ENCODE measurements at places on chromosomes 11 and 22.

DNA sequence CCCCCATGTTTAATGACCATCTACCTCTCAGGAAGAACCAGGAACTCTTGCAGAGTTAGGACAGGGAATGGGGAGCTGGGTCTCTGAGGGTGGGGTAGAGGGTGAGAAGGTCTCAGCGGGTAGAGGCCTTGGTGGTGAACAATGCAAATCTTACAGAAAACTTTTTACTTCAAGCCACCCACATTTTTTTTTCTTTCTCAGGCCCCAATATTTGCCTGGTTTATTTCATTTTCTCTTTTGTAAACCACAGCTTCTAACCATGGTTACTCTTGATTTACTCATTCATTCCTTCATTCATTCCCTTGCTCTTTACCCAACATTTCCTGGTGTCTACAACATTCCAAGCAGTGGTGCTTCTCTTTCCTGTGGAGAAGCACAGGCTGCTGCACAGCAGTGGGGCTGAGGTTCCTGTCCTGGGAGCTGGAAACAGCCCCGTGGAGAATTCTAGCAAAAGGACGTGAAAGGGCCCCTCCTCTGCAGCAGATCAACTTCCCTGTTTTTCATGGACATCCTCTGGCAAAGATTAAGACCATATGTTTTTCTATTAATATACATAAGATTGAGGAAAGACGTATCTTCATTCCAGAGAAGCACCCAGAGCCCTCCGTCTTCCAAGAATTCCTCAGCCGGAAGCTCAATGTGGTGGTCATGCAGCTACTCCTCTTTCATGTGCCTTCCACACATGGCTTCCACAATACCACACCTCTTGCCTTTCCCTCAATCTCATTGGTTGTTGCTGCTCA lies 224.4 kb upstream of the SESN3 start:
- DNase-seq, result no peak

GRCh38 chr11:125513705-125514265 lies 17.7 kb upstream of the FEZ1 start:
- DNase-seq, result no peak

DNA sequence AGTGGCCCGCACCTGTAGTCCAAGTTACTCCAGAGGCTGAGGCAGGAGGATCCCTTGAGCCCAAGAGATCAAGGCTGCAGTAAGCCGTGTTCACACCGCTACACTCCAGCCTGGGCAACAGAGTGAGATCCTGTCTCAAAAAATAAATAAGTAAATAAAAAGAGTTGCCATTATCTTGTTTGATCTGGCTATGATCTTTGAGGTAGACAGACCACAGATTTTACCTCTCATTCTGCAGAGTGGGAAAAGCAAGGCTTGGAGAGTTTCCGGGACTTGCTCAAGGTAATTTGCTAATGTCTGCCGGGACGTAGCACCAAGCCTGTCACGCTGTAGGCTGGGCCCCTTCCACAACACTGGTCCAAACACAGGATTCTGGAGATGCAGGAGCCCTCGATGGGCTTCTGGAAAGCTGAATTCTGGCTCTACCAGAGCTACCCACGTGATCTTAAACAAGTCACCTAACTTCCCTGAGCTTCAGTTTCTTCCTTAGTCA lies 6.8 kb downstream of the GRAP2 start:
- DNase-seq, result peak; percentile 48

- DNase-seq, result no peak
Measured at GRCh38 chr11:20363149-20363499, 390 bp upstream of the HTATIP2 start.

DNA sequence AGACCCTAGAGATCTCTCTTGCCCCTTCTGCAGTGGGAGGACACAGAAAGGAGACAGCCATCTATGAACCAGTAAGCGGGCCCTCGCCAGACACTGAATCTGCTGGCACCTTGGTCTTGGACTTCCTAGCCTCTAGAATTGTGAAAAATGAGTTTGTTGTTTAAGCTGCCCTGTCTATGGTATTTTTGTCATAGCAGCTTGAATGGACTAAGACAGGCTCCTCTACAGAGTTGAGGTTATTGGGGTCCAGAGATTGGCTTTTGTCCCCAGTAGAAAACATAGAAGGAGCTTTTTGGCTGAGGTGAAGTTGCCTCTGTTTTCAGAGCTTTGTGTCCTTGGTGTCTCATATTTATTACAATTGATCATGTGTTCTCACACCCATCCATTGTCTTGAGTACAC lies 77.2 kb downstream of the STIM1 start:
- no peak for DNase-seq

DNA sequence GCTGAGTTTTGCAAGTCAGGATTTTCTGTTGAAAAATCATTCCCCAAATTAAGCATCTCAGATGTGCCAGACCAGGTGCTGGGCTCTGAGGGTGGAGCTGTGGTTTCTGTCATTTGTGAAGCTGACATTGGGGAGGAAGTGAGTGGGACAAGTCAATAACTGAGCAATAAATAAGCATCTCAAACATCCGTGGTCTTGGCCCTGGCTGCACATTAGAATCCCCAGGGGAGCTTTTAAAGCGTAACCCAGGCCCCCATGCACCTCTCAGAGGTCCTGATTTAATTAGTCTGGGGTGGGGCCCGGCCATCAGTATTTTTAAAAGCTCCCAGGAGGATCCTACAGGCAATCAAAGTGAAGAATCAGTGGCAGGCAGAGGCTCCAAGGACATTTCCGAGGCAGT lies 420.0 kb downstream of the MN1 start:
- no peak for DNase-seq

GRCh38 chr11:113481226-113481625 lies 6.0 kb upstream of the DRD2 start:
- DNase-seq, result no peak

- no peak for DNase-seq
Measured at GRCh38 chr11:128153697-128154048, 433.7 kb downstream of the ETS1 start.

DNA sequence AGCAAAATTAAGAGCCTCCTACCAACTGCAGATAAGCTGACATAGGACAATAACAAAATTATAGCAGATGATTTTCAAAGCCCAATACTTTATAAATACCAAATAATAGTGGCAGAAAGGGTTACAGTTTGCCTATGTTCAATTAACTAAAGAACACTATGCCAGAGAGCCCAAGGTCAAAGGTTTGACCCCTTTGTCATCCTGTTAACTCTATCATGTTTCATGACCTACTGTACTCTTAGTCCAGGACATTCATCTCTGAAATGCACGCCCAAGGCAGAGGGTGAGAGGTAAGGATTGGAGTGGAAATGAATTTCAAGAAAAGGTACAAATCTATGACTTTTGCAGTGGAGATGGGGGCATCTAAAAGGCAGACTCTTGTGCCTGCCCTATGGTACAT lies 70.6 kb downstream of the DDIAS start:
- no peak for DNase-seq

- DNase-seq, result no peak
Measured at GRCh38 chr11:57647960-57648800, 1.5 kb downstream of the YPEL4 start.

DNA sequence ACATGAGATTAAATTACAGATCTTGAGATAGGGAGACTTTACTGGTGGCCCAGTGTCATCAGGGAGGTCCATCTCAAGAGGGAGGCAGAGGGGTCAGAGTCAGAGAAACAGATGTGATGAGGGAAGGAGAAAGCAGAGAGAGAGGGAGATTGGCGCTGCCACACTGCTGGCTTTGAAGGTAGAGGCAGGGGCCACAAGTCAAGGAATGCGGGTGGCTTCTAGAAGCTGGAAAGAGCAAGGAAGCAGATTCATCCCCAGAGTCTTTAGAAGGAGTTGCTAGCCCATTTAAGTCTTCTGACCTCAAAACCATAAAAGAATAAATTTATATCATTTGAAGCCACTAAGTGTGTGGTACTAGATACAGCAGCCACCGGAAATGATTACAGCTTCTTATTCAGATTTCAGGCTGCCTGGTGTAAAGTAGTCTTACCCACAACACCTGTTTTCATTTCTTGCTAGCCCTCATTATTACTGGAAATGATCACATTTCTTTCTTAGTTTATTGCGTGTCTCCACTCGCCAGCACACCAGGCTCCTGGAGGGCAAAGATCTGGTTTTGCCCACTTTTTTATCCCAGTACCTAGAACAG lies 12.6 kb upstream of the SERPINH1 start:
- DNase-seq, result no peak

DNA sequence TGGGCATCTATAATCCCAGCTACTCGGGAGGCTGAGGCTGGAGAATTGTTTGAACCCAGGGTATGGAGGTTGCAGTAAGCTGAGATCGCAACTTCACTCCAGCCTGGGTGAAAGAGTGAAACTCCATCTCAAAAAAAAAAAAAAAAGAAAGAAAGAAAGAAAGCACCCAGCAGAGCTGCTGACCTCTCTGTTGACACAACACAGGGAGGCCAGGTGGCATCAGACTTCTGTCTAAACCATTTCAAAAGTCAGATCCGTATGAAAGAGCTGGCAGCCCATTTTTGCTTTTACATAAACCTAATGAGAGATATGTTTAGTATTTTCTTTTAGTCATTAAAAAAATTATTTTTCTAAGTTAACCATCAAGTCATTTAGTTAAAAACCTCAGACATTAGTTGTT lies 64.4 kb upstream of the RRM1 start:
- no peak for DNase-seq

DNA sequence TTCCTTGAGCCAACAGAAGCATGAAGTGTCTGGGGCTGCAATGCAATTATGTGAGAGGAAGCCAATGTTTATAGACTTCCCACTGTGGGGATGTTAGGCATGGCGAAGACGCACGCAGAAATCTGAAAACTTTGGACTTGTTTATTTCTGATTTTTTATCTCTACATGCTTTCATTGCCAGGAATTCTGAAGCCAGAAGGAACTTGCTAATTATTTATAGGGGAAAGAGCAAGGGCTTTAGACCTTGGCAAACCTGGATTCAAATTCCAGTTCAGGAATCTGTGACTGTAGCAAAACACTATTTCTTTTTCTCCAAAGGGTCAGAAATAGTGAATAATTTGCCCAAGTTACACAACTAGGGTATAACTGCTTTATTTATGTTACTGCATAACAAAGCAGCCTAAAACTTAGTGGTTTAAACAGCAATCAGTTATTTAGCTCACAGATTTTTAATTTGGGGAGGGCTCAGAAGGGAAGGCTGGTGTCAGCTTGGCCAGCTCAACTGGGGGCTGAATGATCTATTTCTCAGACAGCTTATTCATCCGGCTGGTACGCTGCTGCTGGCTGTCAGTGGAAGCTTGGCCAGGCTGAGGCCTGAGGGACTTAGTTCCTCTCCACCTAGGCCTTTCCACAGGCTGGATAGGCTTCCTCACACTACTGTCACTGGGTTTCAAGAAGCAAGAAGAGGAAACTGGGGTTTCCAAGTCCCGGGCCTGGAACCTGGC lies 1.9 kb upstream of the OR6Q1 start:
- no peak for DNase-seq

- DNase-seq, result no peak
Measured at GRCh38 chr11:11081288-11081687, 223.4 kb upstream of the ZBED5 start.

DNA sequence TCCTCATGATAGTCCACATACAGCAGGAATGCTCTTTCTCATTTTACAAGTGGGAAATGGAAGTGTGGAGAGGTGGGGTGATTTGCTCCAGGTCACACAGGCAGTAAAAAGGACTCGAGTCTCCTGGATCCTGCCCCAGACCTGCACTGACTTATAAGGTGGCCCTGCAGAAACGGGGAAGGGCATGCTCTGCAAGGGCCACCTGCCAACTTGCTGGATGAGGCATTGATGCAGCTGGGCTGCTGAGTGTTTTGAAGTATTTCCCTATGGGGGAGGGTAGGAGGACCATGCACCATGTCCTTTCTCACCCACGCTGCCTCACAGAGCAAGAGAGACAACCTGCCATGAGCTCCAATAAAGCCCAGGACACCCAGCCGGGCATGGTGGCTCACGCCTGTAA lies 36.9 kb downstream of the OR6Q1 start:
- no peak for DNase-seq

GRCh38 chr11:133518702-133519264 lies 13.5 kb downstream of the OPCML start:
- no peak for DNase-seq

DNA sequence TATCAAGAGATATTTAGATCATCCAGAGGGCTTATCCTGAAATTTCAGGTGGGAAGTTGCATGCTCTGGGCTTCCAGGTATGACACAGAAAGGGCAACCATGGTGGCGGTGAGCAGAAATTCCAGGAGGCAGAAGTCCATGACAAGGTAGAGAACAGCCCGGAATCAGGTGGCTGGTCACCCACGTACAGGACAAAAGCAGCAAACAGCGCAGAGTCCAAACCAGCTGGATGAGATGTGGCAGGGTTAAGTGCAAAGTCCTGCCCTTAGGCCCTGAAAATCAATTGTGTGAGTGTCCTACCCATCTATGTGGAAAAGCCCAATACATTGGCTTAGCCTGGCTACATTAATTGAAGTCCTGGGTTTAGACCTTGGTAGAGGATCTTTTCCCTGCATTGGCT lies 11.6 kb downstream of the PPFIBP2 start:
- DNase-seq, result no peak

GRCh38 chr22:35170716-35171697 lies 86.3 kb upstream of the HMGXB4 start:
- DNase-seq, result no peak

DNA sequence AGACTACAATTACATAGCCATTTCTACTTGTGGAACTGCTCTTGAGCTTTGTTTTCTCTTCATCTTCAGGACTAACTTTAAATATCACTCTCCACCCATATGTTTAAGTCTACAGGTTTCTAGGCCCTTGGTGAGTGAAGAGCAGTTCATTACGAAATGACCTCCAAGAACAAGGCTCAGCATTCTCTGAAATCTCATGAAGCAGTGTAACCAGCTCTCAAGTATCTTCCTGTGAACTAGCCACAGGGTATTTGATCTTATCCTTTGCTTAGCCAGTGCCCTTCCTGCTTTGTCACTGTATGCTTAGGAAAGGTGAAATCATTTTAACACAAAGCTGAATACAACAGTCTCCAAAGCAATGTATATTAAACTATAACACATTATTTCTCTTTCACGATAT lies 20.4 kb upstream of the LYVE1 start:
- DNase-seq, result no peak

GRCh38 chr22:45314786-45315185 lies 5.1 kb downstream of the FAM118A start:
- no peak for DNase-seq

GRCh38 chr11:58513747-58514367 lies 6.0 kb upstream of the OR5B21 start:
- no peak for DNase-seq

- no peak for DNase-seq
Measured at GRCh38 chr11:61049063-61049377, 53.3 kb upstream of the CD5 start.

- DNase-seq, result no peak
Measured at GRCh38 chr11:2728663-2729332, 29.0 kb upstream of the KCNQ1OT1 start.

- DNase-seq, result no peak
Measured at GRCh38 chr11:126355926-126356897, 726 bp downstream of the ST3GAL4 start.
